Activated CD8-positive, alpha-beta memory T cell treated with anti-CD3 and anti-CD28 coated beads, Interleukin-2, amount 50 U/mL, for 4 hours (primary cell): ENCODE measurements at places on chromosomes 2 and 18.

DNA sequence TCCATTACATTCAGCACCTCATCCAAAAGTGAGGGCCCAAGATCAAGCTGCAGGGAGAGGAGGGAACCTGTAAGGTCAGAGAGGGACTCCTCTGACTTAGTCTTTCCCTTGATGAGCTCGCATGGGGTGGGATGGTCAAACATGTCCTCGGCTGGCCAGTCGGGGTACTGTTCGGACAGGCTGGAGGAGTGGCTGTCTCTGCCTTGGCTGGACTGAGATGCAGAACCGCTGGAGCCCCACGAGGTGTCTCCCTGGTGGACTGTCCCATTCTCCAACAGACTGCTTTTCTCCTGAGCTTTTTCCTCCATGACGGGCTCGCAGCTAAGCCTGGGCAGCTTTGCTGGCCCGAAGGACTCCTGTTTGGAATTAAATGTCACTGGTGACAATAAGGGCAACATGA lies 25.6 kb downstream of the CDC42EP3 start:
- no peak for DNase-seq

DNA sequence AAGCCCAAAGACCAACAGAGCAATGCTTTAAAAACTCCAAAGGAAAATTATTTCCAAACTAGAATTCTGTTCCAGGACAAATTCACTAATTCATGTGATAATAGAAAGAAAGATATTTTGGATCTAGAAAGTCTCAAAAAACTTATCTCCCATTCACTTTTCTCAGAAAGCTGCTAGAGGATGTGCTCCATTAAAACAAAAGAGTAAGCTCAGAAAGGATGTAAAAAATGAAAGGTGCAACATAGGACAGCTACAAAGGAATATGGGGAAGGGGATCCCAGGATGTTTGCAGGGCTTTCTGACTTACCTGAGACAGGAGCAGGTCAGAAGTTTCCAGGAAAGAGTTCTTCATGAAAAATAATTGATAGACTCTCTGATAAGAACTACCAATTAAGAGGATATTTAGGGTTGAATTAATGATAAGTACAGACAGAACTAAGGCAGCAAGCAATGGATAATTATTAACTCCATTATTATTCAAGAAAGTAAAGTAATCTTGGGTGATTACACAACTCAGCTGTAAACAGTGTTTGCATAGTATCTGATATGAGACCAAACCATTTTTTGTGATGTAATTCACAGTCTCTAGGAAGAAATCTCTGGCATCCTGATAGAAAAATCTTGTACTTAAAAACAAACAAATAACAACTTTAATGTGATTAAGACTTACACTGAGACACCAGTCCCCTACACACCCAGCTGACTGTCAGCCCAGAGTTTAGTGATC lies 20.9 kb downstream of the LYG1 start:
- no peak for DNase-seq

- no peak for DNase-seq
Measured at GRCh38 chr2:222269132-222269531, 29.7 kb downstream of the PAX3 start.

DNA sequence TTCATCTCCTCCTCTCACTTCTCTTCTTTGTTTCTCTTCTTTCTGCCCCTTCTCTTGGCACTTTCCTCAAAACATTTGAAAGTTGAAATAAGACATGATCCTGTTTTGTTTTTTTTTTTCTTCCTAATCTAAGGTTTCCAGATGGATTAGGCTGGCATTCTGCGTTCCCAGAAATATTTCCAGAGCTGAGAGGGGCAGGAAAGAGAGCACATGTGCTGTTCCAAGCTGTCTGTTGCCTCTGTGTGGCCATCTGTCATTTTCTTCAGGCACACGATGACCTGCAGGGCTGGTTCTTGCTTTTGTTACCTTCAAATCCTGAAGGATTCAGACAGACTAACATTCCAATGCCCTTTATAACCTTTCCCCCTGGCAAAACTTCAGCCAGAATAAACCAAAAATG lies 142.9 kb downstream of the RNF144A start:
- DNase-seq = no peak

DNA sequence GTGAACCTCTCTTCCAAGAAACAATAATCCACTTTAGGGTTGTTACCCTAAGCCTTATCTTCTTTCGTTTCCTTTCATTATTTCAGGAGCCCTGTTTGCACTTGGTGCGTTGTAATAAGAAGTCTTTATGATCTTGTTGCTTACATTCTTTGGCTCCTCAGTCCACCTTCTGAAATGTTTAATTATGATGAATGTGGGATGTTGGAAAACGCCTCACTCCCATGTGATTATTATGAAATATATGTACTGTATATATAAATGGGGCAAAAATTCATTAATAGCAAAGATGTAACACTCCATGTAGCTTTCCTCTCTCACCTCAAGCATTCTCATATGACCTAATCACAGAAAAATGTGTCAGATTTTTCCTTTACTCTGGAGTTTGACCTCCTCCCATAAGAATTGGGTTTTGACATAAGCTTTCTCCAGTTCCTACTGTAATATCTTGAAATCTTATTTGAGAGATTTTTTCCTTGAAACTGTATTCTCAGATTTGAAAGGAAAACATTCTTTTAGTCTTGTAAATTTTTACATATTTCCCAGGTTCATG lies 397.2 kb upstream of the FANCL start:
- no peak for DNase-seq

DNA sequence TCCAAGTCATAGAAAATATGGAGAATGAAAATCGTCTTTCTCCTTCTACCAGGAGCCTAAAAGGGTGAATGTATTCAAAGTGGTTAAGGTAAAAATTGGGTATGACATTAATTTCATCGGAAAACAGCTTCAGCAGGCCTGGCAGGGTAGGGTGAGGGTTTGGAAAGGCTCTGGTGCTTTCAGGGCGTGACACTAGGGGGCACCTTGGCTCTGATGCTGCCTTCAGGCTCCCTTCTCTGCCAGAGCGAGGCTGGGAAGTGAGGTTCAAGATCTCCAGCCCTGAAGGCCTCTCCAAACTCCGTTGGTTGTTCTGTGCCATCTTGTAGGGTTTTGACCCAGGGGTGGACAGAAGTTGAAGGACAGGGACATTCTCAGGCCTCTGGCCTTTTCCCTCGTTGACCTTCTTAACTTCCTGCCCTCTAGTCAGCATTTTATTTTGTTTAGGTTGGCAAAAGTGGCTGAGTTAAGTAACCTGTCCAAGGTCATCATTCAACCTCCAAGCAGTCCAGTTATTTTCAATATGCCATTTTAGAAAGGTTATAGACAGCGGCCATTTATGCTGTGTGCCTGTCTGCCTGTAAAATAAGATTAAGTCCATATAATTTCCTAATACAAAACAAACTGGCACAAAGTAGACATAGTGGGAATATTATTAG lies 40.3 kb downstream of the EML6 start:
- DNase-seq = no peak

DNA sequence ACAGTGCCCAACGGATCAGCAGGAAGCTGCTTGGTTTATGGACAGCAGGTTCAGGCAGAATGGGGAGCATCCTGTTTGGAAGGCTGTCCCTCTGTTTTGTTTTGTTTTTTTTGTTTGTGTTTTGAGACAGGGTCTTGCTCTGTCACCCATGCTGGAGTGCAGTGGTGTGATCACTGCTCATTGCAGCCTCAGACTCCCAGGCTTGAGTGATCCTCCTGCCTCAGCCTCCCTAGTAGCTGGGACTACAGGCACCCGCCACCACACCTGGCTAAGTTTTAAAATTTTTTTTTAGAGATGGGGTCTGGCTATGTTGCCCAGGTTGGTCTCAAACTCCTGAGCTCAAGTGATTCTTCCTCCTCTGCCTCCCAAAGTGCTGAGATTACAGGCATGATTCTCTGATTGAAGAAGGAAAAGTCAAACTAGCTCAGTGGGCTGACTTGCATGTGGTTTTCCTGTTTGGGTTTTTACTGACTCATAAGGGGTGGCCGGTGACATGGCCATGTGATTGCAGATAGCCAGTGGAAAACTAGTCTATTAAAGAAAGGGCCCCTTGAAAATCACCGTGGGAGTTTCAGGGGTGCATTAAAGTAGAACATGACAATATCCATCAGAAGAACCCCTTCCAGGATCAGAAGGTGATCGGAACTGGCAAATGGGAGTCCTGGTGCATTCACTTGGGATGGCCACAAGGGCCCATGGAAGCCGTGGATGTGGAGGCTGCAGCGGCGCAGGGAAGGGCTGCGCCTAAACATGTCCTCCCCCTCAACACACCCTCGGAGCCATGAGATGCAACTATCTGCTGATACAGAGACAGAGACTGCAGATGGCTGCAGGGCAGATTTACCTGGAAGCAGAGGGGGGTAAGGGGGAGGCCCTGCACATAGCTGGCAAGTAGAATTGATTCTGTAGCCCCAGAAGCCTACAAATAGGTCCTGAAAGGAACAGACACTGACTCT lies 26.5 kb downstream of the AQP12B start:
- no peak for DNase-seq

DNA sequence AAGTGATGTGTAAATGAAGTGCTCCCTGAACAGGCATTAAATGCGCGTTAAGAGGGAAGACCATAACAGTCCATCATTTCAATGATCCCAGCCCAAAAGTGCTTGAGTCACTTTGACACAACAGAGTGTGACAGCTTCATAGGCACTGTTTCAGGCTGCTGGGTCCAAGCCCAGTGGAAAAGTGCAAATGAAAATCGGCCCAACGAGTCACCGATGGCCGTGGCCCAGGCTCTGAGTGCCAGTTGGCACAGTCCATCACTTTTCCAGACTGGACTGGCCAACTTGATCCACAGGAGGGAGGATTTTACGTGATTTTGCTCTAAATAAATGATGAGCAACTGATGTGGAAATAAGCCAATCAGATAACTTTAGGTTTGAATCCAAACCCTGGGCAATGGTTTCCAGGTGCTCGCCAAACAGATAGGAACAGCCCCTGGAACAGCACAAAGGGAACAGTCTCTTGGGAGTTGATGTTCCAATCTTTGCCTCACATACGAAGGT lies 114.0 kb downstream of the SP3 start:
- no peak for DNase-seq

- no peak for DNase-seq
Measured at GRCh38 chr2:75560768-75561565, at the start of gene EVA1A. Gene EVA1A (minus strand): TSS chr2:75560939. CDS start chr2:75518140, 42,799 bp downstream.
